ENCODE measurements at places on chromosomes 11 and 22.

DNA sequence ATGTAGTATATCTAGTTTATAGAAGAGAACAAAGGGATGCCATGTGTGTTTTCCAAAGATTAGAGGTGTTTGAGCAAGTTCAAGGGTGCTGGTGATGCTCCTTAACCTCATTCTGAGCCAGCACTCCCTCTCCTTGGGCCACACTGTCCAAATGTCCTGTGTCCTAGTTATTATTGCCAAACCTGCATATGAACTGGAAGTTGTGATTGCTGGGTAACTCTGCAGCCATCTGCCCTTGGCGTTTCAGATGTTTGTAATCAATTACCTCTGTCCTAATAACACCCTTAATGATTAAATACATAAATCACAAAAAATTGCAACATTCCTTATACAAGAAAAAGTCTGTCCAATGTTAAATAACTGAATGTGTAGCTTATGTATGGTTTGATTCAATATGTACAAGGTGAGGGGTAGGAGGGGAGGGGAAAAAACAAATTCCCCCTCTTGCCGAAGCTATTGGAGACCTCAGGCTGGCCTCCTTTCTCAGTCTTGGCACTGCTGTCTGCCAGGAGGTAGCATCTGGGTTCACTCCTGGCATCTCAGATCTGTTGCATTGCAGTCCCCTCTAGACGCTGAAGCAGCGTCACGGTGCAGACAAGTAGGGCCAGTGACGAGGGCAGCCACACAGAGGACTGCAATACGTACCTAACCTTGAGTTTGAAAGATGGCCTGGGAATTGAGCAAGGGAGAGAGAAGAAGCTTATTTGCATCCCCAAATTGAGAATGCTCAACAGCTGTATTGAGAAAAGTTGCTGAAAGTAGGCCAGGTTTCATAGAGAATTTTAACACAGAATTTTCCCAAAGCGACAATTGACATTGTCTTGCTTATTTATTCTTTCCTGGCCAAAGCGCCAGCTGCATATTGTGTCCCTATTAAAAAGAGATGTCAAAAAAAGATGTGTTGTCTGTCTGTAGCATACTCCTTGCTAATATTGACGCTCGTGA is 89.6 kb upstream of the ARHGAP32 start:
- no peak for DNase-seq

GRCh38 chr11:125086633-125087296 is 23.7 kb downstream of the SLC37A2 start:
- no peak for DNase-seq

GRCh38 chr11:76768909-76769560 is 14.1 kb upstream of the TSKU start:
- DNase-seq, result no peak

- no peak for DNase-seq
Observed at GRCh38 chr11:104183593-104183992, 19.6 kb upstream of the PDGFD start.

- no peak for DNase-seq
Observed at GRCh38 chr11:11535611-11536010, 86.2 kb downstream of the GALNT18 start.

GRCh38 chr11:10439351-10439750 is 15.7 kb upstream of the AMPD3 start:
- DNase-seq, result no peak

DNA sequence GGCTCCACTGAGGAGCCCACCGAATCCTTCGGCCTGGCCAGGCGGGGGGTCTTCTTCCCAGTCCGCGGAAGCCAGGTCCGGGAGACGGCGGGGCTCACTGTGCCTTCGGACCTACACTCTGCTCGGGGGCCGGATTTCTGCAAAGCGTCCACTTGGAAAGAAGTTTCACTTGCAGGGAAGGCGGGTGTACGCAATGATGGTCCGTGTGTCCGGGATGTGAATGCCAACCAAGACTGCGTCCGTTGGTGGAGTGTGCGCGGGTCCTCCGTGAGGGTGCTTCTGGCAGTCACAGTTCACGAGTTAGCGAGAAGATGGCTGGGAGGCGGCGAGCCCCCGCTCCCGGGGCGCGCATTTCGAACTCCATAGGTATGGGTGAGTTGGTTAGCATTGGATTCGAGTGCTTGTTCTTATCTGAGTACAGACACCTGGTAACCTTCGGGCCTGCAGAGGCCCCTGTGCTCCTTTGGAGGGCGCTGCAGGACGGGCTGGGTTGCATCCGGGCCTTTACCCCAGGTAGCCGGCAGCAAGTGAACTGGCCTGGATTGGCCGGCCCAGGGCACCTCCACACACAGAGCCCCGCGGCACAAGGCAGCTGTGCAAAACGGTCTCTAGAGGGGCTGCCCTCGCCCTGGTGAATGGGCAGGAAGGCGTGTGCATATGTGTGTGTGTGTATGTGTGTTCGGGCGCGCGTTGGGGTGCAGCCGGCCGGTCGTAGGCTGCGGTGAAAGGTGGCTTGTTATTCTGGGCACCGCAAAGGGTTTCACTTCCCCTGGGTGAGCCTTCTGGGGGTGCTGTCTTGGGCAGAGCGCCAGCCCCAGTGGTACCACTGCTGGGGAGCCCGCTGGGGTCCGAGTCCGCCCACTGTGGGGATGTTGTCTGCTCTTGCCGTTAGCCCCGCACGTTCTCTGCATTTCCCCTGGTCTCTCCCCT is 13.3 kb upstream of the CYP2R1 start:
- DNase-seq, result no peak

GRCh38 chr11:133716602-133717001 is 128.7 kb downstream of the SPATA19 start:
- no peak for DNase-seq

DNA sequence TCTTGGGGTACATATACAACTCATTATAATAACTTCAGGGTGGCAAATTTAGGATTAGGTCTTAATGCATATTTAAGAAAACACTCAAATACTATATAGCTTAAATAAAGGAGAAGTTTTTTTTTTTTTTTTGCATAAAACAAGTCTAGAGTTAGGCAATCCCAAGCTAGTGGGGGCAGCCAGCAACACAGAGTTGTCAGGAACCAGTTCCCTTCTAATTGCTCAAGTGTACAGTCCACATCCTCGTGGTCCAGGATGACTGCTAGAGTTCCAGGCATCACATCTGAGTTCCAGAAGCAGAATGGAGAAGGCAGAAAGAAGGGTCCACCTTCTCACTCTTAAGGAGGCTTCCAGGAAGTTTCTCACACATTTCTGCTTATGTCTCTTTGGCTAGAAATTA is 261.9 kb upstream of the PLET1 start:
- DNase-seq, result no peak

DNA sequence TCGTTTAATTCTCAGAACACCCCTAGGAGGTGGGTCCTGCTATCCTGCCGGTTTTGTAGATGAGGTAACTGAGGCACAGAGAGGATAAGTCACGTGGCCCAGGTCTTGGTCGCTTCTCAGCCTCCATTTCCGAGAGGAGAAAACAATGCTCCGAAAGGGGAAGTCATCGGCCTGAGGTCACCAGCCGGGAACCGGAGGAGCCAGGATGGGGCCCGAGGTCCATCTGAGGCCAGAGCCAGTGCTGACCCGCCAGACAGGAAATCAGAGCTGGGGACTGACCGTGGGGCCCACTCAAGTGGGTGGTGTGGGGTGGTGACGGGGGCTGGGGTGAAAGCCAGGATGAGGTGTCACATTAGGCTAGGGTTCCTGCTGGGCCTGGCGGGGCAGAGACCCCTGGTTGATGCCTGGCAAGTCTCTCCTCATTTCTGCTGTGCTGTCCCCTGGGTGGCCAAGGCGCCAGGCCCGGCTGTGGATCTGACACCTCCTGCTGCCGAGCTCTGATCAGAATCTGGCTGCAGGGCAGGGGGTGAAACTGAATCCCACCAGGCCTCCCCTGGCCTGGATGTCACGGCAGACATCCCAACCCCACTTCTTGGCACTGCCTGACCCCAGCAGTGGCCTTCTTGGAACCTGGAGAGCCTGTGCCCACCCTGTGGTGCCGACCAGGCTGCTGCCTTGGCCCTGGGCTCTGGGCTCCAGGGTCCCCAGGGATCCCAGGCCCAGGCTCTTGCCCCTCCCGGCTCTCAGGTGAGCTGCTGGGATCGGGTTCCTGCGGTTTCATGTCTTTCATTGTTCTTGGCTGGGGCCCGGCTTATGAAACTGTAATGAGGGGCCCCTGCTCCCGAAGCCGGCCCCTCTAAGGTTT is 12.0 kb downstream of the TRIOBP start:
- no peak for DNase-seq

DNA sequence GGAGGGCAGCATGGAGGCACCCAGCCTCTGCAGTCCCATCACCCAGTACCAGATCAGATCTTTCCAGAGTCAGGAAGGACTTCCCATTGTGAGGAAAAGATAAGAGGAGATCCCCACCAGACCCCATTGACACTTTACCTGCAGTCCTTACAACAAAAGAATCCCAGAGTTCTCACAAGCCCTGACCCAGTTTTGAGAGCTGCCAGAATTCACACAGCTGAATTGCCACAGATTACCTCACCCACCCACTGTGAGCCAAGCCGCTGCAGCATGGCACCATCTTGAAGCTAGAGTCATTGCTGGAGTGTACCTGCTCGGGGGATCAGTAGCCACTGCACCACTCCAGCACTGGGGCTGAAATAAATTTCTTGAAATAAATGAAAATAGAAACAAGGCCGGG is 91.8 kb upstream of the UBASH3B start:
- DNase-seq, result no peak

DNA sequence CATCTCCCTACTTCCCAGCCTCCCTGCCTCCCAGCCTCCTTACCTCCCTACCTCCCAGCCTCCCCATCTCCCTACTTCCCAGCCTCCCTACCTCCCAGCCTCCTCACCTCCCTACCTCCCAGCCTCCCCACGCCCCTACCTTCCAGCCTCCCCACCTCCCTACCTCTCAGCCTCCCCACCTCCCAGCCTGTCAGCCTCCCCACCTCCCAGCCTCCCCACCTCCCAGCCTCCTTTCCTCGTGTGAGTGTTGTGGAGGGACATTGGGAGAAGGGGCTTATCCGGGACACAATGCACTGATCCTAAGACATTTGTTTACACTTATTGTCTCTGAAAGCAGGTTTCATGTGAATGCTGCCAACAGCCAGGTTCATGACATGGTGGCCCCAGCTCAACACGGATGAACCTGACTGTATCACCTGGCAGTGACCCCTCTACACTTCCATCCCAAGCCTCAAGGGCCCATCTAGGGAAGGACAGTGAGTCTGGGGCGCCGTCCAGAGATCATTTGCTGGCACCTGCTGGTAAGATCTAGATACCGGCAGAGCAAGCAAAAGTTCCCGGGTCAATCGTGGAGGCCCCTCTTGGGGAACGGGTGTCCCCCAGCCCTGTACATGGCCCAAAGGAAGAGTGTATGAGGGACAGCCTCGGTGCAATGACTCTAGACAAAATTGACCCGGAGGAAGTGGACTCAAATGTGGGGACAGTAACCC is 34.5 kb upstream of the TH start:
- no peak for DNase-seq

GRCh38 chr22:30287648-30288418 is 1.5 kb downstream of the CASTOR1 start:
- no peak for DNase-seq

DNA sequence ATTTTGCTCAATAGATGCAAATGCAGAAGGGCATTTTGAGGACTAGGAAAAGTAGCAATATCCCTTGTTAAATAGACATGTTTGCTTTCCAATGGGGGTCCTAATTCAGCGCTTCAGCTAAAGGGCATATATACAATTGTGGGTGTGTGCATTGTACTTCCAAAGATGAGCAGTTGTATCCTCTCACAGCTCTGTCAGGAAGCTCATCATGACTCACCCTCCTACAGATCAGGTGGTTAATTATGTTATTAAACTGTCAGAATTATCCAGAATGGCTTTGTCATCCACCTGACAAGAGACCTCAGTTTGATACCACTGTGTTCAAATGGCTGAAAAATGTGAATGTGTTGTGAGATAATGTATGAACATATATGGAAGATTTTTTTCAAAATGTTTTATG is 252.2 kb upstream of the MTNR1B start:
- no peak for DNase-seq

DNA sequence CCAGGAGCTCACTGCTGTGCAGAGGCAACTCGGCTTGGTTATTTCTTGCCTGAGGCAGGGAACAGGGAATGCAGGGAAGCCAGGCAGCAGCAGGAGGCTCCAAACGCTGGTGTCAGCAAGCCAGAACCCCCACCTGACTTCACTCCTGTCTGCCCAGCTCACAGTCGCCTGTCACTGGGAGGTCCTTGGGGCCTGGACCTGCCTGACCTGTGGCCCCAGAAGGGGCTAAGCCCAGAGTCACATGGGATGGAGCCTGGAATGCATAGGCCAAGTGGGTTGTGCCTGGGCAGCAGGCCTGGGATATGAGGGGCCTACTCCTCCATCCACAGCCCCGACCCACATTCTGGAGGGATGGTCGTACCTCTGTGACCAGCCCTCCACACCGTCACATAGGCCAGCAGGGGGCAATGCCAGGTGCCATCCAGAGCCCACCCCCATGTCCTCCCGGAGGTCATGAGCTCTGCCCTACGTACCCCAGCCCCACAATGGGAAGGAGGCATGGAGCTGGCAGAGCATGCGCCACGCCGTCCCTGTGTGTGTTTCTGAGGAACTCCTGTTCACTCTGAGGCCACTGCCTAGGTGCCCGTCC is 5.2 kb downstream of the RASSF7 start:
- no peak for DNase-seq

DNA sequence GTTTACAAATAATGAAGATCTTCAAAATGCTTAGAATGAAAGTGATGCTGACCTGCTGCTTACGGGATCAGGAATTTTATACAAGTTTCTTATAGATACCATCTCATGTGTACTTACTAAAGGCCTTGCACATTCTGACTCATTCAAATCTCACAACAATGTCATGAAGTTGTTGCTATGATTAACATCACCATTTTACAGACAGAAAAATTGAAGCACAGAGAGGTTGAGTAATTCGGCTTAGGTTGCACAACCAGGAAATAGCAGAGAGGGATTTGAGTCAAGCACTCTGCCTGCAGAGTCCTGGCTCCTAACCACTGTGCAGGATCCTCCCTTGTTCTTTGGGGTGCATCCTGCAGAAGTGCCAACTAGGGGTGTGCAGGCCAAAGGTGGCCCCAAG is 471.9 kb downstream of the MIAT start:
- no peak for DNase-seq

DNA sequence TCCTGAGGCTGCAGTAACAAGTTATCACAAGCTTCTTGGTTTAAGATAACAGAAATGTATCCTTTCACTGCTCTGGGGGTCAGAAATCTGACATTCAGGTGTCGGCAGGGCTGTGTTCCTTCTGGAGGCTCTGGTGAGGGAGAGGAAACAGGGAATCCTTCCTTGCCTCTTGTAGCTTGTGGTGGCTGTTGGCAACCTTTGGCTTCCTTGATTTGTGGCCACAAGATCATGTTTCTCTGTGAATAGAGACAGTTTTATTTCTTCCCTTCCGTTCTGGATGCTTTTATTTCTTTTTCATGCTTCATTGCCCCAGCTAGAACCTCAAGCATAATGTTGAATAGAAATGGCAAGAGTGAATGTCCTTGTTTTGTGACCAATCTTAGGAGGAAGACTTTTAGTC is 44.0 kb downstream of the MPPED1 start:
- no peak for DNase-seq

GRCh38 chr11:117287668-117288067 is 3.5 kb upstream of the BACE1-AS start:
- no peak for DNase-seq

All from nucleus accumbens (tissue), 56 donors.